ENCODE measurements at places on chromosomes 2 and 18.

DNA sequence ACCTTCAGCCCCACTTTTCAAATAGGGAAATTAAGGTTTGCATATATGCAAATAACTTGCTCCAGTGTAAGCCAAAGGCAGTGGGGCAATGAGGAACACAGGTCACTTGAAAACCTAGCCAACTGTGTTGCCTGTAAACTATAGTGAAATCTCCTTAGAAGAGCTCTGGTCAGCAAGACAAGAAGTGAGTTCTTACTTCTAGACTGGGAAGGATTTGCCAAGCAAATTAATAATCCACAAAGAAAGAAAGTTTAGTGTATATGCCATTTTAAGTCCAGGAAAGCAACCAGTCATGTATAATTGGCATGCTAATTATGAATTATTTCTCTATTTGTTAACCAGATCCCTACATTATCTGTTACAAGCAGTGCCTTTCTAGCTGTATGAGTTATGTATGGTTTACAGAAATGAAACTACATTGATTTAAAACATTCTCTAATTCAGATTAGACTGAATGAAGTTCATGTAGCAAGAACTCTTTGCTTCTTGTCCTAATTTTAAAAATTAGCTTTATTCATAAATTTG lies 129.9 kb downstream of the MTX2 start:
- no peak for DNase-seq

GRCh38 chr2:9105601-9106337 lies 100.8 kb upstream of the ASAP2 start:
- no peak for DNase-seq

GRCh38 chr18:76622651-76623050 lies 127.6 kb upstream of the ZNF516 start:
- DNase-seq = no peak

DNA sequence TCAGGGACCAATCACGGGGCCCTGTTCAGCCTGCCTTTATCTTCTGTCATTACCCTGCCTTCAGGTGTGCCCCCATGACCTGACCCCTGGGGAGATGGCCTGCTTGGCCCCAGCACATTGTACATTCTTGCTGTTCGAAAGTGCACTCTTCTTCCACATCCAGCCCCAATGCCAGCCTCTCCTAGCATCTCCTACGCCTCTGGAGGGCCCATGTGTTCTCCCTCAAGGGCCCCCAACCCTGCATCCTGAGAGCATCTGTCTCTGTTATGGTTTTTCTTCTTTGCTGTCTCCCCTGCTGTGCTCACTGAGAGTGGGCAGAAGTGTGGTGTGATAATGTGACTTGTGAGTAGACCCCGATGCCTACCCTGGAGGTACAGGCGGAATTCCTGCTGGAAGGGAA lies 41.5 kb upstream of the OTOS start:
- DNase-seq = no peak

- no peak for DNase-seq
Measured at GRCh38 chr2:111904726-111905474, 6.5 kb downstream of the MERTK start.

GRCh38 chr2:71078624-71079023 lies 10.2 kb downstream of the NAGK start:
- DNase-seq = no peak

DNA sequence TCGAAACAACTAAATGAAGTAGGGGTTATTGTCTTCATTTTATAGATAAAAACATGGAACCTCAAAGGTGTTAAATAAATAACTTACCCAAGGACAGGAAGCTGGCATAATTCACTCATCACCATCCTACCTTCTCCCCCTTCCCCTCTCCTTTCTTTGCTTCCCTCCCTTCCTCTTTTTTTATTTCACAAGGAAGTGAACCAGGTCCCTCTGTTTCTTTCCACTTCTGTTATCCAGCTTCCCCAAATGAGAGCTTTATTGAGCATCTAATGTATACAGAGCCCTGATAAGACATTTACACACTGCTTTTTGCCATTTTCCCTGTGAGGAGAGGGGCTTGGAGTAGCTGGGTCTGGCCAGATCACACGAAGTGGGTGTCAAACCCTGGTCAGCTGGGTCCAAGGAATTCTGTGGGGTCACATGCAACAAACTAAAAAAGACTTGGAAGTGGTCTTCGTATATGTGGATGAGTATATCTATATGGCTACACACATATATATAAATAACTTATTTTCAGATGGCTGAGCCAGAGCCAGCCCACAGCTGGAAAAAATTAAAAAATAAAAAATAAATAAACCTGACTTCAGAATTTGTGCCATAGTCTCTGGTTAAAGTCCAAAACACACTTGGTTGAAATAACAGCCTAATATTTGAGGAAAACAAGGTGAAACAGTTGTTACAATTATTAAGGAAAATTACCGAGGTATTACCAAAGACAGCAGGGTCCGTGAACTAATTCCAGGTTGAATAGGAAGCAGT lies 49.3 kb upstream of the FOSL2 start:
- no peak for DNase-seq

GRCh38 chr2:202335791-202336467 lies 40.2 kb upstream of the BMPR2 start:
- DNase-seq = no peak

DNA sequence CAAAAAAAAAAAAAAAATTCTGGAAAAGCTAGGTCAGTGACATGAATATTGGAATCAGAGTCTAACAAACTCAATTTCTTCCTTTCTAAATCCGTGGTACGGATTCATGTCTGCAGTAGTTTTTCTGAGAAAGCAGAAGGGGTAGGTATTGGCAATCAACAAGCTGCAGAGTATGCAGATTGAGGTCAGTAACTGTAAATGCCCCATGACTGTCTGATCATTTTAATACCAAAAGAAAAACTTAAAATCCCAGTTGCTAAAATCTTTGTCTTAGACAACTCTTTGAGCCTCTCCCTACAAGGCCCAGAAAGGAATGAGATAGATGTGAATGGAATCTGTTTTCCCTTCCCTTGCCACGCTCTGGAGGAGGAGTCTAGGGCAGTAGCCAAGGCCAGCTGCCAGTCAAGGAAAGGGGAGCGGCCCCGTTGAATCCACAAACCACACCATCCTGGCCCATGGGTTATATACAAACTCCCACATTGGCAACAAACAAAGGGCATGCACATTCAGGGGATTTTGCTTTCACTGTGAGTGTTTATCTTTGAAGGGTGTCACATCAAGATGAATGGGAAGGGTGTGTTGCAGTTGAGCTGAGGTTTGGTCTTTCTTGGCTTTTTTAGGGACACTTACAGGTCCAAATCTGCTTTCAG lies 6.1 kb upstream of the CASP8 start:
- no peak for DNase-seq

DNA sequence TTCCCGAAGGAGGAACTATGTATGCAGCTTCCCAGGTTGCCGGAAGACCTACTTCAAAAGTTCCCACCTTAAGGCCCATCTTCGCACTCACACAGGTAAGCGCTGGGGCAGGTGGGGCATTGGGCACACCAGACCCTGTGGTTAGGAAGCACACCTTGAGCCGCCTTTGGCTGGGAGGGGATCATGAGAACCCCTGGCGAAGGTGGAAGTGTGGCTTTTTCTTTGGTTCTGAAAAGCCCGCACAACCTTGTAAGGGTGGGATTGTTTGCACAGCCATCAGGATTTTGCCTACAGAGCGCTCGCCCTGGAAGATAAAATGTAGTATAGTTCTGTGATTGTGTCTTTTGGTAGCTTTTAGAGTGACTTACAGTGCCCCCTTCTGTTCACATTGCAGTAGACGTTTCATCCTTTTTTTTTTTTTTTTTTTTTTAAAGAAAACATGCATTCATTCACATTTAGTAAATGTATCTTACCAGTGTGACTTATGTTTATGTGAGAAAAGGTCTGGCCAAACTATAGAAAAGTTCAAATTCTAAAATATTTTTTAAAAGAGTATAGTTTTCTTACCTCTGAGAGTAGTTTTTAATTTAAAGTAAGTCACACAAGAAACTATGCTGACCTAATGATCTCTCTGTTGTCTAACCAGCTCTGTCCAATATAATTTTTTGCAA lies 5.3 kb downstream of the KLF11 start:
- no peak for DNase-seq

DNA sequence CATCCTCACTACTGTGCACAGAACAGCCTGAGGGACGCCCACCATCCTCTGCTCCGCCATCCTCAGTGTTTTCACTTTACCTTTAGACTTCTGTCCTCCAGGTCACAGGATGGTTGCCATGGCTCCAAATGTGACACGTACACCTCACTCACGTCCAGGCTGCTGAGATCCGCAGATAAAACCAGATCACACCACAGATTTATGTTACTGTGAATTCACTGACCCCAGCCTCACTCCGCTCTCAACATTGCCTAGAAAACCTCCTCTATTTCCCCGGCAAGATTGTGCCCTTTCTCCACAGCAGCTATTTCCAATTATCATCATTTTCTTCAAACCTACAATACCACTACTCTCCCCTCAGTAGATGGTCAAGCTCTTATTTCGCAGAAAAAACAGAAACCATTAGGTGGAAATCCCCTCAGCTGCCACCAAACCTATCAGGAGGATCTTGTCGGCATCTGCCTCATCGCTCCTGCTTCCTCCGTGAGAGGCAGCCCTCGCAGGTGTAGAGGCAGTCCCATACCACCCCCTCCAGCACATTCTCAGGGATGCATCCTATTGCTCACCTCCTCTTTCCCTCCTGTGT lies 49.8 kb upstream of the SLC1A4 start:
- DNase-seq = no peak

DNA sequence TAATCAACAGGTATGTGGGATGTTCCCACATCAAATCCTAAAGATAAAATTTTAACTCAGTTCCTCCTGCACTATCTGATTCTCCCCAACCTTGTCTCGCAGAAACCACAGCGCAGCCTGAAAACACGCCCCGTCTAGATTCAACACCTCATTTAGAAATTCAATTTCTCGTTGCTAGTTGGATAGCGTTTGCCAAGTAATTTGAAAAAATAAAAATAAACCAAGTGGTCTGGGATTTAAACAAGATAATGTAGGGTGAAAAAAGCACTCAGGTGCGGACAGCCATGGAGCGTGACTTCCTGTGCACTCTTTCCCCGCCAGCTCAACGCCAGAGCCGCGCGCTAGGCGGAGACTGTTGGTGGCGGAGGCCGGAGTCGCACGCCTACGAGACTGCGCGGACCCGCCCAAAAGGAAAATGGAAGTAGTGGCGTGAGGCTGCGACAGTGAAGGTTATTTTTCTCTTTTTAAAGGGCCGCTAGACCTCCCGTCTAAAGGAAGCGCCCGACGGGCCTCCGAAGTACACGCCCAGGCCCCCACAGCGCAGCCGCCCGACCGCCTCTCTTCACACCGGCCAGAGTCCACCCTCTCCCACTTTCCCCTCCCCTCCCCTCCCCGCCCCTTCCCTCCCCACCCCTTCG lies 615 bp upstream of the CCNT2 start:
- DNase-seq = no peak

DNA sequence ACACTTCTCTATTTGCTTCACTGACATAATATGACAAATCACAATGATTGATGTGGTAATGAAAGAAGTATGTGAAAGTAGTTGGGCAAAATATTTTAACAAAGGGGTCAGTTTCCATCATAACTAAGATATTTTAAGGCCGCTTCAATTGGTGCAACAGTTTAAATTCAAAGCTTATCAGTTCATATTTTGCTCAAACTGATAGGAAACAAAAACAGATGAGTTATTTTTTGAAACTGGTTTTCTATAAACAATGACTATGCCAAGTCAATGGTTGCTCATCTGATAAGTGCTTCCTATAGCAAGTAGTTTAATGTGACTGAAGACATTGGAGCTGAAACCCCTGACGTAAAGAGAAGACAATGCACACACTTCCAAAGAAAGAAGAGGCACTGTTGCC lies 1290.7 kb downstream of the SUCLG1 start:
- DNase-seq = no peak

GRCh38 chr18:68314403-68314802 lies 400.5 kb downstream of the TMX3 start:
- DNase-seq = no peak

DNA sequence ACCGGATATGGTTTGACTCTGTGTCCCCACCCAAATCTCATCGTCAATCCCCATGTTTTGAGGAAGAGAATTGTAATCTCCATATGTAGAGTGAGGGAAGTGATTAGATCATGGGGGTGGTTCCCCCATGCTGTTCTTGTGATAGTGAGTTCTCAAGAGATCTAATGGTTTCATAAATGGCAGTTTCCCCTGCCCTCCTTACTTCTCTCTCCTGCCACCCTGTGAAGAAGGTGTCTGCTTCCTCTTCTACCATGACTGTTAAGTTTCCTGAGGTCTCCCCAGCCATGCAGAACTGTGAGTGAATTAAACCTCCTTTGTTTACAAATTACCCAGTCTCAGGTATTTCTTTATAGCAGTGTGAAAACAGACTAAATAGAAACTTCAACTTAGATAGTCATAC lies 69.5 kb downstream of the SESTD1 start:
- DNase-seq = no peak

GRCh38 chr2:127011231-127011661 lies 95.7 kb downstream of the BIN1 start:
- DNase-seq = no peak
